ENCODE measurements at places on chromosomes 6 and 20.
A peak's percentile ranks its signal among the peaks of the same experiment; 100 is the strongest.

DNA sequence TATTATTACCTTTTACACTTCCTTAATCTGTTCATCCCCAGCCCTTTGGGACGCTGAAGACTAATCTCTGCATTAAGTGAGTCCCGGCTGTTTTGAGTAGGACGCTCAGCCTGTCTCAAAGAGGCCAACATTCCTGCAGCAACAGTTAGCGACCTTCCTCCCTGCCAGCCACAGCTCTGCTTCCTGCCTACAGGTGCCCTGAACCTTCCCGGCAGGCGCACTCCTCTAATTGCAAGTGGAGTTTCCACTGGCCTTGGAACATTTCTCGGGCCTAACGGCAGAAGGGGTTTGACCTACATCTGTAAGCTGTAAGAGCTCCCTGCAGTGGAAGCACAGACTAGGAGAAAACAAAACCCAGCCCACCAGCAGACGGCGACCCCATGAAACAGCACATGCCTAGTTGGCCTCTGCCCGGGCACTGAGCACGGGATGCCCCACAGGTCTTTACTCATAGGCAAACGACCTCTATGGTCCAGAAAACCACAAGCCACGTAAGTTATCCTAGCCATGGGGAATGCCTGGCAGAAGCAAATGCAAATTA lies 137.9 kb downstream of the DTNBP1 start:
- no peak for DNase-seq

- no peak for DNase-seq
Measured at GRCh38 chr20:18430172-18430826, 36.5 kb downstream of the DZANK1 start.

DNA sequence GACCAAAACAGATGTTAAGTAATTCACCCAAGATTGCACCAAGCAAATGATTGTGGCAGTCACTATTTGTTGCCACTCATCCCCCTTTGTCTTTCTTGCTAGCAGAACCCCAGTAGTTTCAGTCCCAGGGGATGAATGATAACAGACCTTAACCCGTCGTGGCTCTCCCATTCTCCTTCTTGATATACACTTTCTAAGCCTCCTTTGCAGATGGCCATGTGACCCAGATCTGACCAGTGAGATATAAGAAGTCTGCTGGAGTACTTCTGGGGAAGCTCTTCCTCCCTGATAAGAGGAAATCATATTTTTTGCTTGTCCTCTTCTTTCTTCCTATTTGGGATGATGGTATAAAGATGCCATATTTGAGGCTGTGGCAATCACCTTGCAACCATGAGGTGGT lies 9.6 kb upstream of the SH3BGRL2 start:
- no peak for DNase-seq

GRCh38 chr6:75217193-75217592 lies 11.3 kb upstream of the COL12A1 start:
- DNase-seq: peak; percentile 84

GRCh38 chr6:53770780-53771249 lies 24.0 kb upstream of the LRRC1 start:
- DNase-seq: no peak

DNA sequence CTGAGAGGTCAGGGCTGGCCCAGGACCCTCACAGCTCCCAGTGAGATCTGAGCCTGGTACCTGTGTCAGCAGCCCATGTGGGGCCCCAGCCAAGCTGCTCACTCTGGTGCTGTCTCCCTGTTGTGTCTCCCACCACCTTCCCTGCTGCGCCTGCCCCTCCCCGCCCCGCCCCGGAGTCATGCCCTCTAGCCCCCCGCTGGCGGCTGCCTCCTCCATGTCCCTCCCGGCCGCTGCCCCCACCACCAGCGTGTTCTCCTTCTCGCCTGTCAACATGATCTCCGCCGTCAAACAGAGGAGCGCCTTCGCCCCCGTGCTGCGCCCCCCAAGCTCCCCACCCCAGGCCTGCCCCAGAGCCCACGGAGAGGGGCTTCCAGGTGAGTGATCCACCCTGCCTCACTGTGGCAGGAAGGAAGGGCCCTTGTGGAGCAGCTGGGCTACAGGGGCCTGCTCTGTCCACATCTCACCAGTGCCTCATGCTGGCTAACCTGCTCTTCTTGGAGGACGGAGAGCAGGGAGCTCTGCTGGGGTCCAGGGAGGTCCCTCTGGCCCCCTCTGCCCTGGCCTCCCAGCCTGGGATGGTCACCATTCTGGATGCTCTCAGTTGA lies 44.9 kb downstream of the CPXM1 start:
- DNase-seq: no peak

GRCh38 chr6:12186528-12186927 lies 103.6 kb upstream of the EDN1 start:
- DNase-seq: no peak

GRCh38 chr6:150346346-150346745 lies 22.5 kb upstream of the IYD start:
- peak; percentile 17 for DNase-seq

- peak; percentile 51 for DNase-seq
Measured at GRCh38 chr20:3115190-3116107, 30.9 kb upstream of the AVP start.

DNA sequence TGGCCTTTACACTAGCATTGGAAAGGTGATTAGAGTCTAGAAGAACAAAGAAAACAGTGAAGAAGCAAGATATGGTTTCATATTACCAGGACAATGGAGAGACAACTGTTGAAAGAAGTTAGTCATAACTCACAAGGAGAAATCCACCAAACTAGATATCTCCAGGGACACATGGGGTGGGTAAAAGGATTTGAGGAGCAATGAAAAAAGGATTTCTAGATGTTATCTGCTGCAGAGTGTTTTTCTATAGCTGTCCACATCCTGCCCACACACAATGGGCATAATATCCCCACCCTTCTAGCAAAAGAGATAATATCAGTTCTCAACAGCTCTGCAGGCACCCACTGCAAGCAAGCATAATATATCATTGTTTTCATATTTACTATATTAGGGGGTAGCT lies 303.1 kb downstream of the HAO1 start:
- DNase-seq: peak; percentile 47

GRCh38 chr20:45336530-45337366 lies 11.5 kb downstream of the SDC4 start:
- peak; percentile 84 for DNase-seq

DNA sequence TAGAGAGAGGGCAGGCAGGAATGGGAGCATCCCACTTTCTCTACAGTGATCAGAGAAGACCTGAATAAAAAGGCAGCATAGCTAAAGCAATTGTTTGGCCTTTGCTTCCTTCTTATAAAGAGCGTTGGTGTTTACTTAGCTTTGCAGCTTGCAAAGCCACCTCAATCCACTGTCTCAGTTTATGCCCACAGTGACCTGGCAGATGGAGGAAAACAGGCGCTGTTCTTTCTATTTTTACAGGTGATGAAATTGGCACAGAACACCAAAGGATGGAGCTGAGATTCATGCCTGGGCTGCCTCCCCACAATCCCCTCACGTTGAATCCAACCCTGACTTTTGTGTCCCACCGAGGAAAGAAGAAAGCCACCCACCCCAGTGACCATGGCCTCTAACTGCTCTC lies 130.5 kb downstream of the TTLL2 start:
- DNase-seq: no peak

DNA sequence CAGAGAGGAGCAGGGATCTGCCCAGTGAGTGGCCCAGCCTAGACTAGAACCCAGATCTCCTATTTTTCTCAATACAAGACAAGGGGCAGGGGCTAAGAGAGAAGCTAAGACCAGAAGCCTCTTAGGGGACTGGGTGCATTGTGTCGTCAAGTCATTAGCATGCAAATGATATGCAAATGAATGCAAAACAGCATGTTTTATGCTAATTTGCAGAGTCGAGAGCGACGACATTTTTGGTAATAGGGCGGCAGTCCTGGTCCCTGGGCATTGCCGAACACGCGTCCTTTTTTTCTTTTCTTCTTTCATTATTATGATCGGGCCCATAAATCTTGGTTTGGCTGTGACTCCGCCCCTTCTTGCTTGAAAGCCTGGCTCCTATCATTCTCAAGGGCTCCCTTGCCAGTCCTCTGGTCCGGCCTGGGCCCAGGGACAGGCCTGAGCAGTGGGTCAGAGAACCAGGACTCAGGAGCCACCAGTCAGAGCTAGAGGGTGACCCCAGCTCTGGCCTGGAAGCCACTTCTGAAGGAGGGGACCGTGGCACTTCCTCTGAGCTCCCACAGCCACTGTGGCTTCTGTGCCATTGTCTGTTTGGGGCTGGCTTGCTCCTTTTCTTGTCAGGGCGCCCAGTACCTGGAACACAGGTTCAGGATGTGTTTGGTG lies 32.0 kb upstream of the SCRT2 start:
- DNase-seq: no peak

- no peak for DNase-seq
Measured at GRCh38 chr20:52610749-52611148, 361.4 kb upstream of the TSHZ2 start.

DNA sequence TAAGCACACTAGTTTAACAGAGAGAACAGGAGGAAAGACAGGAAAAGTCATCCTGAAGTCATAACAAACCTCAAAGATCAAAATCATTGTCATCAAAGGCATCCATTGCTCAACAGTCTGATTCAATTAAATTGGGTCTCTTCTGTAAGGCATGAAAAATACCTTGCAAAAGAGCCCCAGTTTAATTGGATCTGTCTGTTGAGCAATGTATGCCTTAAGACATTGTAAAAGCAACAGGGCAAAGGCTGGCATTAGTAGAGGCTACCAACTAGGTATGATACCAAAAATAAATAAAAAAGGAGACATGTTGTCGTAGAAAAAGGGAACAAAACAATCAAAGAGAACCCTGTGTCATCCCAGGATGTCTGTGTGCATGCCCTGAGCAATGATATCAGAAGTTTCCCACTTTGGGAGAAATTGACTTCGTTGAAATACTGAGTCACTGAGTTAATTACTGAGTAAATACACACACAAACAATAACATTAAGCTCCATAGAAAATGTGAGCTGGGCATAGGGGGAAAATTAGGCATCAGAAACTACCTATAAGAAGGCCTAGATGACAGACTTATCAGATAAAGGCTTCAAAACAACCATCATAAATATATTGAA lies 1013.8 kb upstream of the CITED2 start:
- DNase-seq: peak; percentile 31

DNA sequence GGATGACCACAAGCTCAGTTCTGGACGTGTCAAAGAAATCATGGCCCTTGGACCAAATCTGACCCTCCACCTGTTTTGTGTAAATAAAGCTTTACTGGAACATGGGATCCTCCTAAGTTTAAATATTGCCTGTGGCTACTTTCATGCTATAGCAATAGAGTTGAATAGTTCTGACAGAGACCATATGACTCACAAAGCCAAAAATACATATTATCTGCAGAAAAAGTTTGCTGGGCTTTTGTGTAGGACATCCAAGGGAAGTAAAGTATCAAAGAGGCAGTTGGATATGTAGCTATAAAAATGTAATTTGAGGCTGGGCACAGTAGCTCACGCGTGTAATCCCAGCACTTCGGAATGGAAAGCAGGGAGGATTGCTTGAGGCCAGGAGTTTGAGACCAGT lies 78.9 kb downstream of the TOX2 start:
- peak; percentile 49 for DNase-seq

DNA sequence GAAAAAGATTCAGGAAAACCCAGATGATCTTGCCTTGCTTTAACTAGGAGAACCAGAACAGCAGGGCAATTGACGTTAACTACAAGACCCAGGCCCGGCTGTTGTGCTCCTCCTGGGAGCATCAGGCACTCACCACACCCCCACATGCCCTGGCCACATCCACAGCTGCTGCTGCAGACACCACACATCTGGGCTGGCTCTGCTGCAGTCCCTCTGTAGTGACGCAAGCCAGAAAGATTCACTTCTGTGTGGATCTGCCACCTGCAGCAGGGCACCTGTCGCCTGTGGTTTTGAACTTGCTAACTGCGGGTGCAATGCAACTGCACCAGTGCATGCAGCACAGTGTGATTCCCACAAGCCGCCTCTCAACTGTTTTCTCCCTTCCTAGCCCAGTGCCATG lies 228.8 kb downstream of the SYNDIG1 start:
- no peak for DNase-seq

- DNase-seq: no peak
Measured at GRCh38 chr6:130259140-130259539, 36.4 kb upstream of the SAMD3 start.

DNA sequence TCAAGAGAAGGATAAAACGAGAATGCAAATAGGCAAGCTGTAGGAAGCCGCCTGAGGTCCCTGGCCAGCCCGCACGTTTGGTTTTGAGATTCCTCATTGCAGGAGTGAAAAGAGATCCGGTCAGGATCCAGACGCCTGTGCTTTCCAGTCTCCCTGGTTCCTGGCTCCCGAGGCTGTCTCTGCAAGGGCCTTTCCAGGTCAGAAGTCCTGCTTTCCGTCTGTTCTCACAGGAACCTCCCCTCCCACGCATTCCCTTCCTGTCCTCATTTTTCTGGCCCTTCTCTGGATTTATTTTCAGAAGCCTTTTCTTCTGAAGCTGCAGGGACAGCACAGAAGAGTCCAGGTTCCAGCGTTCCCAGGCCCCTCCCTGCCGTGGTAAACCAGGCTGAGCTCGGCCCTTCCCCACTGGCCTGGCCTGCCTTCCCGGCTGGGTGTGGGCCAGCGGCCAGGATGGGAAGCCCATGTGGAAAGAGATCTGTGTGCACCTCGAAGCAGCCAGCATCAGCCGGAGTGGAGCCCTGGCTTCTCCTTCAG lies 54.0 kb downstream of the TMEM242 start:
- DNase-seq: peak; percentile 11

GRCh38 chr20:32832664-32833063 lies 12.9 kb downstream of the MAPRE1 start:
- no peak for DNase-seq

DNA sequence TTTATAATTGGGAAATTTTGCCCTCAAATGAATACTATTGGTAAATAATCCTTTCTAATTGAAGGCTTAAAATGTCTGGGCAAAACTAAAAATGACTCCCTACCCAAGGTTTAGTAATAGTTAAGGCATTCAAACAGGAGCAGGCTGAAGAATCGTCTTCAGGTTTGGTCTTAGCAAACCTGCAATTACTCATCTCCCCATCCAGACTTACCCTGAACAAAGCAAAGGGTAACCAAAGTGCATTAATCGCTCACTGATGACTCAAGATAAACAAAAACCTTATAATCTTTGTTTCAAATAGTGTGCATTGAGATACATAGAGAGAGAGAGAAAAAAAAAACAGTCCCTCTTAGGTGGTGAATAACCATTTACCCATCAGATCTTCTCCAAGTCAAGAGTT lies 225.5 kb downstream of the BMP2 start:
- DNase-seq: peak; percentile 48

DNA sequence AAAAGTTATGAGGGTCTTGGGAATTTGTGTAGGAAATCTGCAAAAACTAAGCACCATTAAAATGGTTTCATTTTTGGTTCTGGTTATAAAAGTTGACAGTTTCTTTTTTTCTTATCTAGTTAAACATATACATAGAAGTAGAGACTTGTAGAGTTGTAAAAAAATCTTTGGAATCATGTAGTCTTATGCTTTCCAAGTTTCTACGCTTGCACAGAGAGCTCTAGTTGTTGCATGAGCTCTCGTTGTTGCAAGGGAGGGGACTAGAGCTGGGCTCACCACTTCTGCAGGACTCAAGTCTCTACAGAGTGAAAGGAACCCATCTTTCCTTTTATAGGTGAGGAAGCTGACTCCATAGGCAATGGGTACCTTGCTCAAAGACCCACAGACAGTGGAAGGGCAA lies 21.6 kb upstream of the CCN2 start:
- DNase-seq: no peak

GRCh38 chr6:164928728-164929407 lies 380.5 kb downstream of the C6orf118 start:
- DNase-seq: no peak
